Astrocyte (in vitro differentiated cells and primary cell): ENCODE measurements at places on chromosomes 4 and X.
A peak's percentile ranks its signal among the peaks of the same experiment; 100 is the strongest.

GRCh38 chrX:16665089-16665488, 15.1 kb downstream of the S100G start:
- peak; percentile 53 for DNase-seq

DNA sequence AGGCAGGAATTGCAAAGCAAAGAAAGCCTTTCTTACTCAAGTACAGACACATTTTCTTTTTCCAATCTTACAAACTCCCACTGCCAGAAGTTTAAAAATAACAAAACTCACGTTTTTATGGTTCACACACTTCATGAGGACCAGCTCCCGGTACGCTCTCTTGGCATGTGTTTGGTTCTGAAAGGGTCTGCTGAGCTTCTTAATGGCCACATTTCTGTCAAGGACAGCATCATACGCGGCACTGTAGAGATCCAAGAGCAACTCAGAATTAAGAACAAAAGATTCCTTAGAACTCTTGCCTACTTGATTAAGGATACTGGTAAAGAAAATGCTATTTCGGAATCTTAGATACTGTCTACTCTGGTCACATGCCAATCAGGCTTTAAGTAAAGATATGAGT, 252.7 kb downstream of the MAPK10 start:
- DNase-seq, result no peak

- DNase-seq, result no peak
Observed at GRCh38 chrX:15761564-15762191, 23.6 kb downstream of the CA5B start.

- no peak for DNase-seq
Observed at GRCh38 chr4:25954293-25954904, 40.4 kb downstream of the SMIM20 start.

- DNase-seq, result no peak
Observed at GRCh38 chrX:48818866-48819265, 7.4 kb upstream of the ERAS start.

- peak; percentile 12 for DNase-seq
Observed at GRCh38 chr4:146095091-146095690, 80.3 kb upstream of the LSM6 start.

DNA sequence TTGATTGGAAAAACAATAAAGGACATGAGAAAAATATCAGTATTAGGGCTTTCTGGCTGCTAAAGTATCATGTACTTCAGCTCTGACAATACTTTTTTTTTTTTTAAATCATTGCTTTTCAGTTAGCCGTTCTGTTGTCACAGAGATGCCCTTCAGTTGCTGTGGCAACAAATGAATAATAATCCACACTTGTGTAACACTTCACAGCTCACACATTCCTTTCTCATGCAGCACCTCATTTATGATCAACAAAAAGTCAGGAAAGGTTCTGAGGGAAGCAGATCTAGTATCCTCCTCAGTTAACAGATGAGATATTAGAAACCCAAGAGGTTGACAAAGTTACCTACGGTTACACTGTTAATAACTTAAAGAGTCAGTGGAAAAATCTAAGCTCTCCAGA, 444.2 kb upstream of the SLIT2 start:
- peak; percentile 77 for DNase-seq

DNA sequence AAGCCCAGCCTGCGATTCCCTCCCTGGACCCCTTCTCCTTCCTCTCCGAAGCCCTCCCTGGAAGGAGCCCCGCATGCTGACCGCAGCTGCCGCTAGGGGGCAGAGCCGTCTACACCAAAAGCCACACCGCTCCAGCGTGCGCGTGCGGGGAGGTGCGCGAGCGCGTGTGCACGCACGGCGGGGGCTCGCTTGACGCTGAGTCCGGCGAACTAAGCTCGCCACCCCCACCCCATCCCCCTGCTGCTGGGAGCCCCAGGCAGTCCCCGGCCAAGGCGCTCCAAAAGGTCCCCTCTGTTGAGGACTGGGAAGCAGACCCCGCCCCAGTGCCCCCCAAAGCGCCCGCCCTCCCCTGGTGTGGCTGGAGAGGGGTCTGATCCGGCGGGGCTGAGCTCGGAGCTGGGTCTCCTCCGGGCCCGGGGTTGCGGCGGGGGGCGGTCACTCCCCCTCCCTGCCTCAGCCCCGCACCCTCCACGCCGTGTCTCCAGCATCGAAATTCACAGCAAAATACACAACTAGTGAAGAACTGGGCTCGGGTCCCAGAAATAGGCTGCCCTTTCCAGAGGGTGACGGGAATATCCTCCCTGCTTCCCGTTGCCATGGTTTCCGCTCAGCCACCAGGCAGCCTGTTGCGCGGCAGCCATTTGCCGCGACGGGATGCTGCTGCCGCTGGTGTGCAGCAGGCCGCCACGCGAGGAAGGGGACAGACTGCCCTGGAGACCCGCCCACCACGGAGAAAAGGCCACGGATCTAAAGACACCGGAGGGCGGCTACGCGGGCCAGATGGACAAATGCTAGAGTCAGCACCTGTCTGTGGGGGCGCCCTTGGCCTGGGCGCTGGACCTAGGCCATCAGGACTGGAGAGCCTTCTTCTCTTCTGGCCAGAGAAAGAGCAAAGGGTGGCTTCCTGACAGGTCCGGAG, 11.2 kb upstream of the CCNQ start:
- DNase-seq, result peak; percentile 27

- DNase-seq, result peak; percentile 79
Observed at GRCh38 chr4:76802236-76803021, 95.5 kb downstream of the SOWAHB start.

GRCh38 chrX:151902813-151903591, 9.7 kb upstream of the MAGEA4 start:
- DNase-seq, result peak; percentile 88

GRCh38 chrX:499870-500364, 113.2 kb upstream of the PPP2R3B start:
- no peak for DNase-seq

- peak; percentile 40 for DNase-seq
Observed at GRCh38 chr4:76504613-76505465, 69.8 kb downstream of the SHROOM3 start.

GRCh38 chr4:5144384-5144783, 93.1 kb downstream of the STK32B start:
- no peak for DNase-seq

- no peak for DNase-seq
Observed at GRCh38 chr4:116882503-116882902, 202.9 kb downstream of the TRAM1L1 start.

- DNase-seq, result peak; percentile 87
Observed at GRCh38 chr4:179145746-179146525, 1703.7 kb upstream of the AGA start.

DNA sequence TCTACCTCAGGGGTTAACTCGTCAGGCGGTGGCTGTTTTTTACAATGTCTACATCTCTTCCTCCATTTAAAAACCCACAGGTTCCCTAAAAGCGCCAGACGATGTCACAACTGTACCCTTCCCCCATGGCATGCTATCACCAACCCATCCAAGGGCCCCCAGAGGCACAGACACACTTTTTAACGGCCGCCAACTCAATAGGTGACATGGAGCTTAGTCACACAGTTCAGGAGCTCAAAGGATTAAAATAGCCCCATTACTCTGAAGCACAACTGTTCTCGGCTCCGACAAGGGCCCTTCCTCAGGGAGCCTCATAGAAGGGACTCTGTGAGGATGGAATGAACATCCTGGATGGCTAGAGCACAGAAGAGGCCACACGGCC, 12.4 kb downstream of the SH3KBP1 start:
- DNase-seq, result peak; percentile 9

GRCh38 chr4:148059617-148060180, 327.8 kb downstream of the ARHGAP10 start:
- DNase-seq, result no peak

DNA sequence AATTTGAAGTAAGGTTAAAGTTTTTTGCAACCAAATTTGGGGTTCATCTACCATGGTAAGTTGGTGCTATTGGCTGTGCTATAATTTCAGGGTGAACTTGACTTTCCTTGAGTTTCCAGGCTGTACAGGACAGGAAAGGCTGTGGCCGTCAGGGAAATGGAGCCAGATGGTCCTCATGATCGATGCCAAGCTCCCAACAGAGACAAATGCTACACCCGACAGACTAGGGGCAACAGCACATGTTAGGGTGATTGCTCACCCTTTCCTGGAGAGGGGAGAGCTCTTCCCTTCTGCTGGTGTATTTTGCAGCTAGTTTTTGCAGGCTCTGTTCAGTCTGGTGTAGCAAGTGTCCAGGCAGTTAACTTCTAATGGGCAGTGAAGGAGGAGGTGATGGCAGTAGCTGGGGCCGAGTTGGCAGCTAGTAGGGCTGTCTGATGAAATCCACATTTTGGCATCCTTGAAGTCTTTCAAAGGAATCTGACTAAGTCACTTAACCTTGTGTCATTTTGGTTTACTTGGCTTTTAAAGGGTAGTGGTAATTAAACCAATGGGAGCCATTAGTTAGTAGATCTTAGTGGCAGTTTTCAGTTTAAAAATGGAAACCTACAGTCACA, 47.8 kb downstream of the GAB1 start:
- DNase-seq, result no peak

DNA sequence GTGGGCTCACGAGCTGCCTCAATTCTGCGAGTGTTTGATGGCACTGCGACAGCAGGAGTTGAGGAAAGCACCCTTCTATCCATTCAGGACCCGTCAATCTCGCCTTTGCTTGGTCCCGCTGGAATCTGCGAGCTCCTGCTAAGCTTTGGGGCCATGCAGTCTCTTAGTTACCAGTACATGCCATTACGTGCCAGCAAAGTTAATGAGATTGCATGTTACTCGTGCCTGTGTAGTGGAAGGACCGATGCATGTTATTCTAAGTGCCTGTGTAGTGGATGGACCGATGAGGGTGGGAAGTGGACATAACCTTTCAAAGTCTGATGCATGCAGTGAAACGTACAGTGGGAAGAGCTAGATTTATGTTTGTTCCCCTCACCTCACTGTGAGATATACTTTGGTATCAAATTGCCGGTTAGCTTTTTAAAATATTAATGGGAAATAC, 569 bp downstream of the RPS3A start:
- peak; percentile 39 for DNase-seq

GRCh38 chr4:71872767-71873415, 89.0 kb upstream of the GC start:
- no peak for DNase-seq

- peak; percentile 61 for DNase-seq
Observed at GRCh38 chr4:149708513-149709130, 107.0 kb downstream of the IQCM start.

DNA sequence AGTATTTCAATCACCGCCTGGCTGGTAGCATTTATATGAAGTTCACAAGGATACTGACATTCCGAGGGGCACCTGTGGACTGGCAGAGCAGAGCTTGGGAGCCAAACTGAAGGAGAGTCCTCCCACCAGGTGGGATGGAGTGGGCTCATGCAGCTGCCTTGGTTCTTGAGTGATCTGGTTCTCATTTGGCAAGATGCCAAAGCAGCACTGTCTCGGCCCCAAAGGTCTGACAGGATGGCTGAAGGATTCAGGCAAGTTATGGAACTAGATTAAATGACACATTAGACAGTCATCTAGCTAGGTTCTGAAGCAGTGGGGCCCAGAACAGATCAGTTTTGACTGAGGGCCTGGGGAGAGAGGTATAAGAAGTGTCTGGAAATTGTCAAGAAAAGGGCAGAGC, 3.2 kb downstream of the FGF16 start:
- no peak for DNase-seq

DNA sequence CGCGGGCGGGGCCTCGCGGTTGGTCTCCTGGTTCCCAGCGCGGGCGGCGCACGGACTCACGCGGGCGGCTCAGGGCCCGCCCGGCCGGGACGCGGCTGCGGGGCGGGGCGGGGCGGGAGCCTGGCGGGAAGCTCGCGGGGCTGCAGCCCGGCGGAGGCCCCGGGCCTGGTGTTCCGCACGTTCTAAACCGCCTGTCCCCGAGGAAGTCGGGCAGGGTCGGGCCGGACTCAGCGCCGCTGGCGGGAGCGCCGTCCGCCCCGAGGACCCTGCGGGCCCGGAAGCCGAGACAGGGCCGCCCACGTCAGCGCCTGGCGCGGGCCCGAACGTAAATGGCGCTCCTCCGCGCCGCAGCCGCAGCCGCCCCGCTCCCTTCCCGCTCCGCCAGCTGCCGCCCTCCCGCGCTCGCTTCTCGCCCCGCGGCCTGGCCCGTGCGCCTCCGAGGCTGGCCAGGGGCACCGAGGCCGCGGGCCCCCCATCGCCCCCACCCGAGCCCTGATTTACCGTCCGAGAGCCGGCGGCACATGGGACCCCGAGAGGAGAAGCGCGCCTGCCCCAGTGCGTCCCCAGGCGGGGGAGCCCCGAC, 309 bp upstream of the CTBP1 start:
- DNase-seq, result peak; percentile 76

- no peak for DNase-seq
Observed at GRCh38 chr4:159867673-159868072, 764.8 kb downstream of the RAPGEF2 start.

GRCh38 chr4:179353786-179354185, 1911.5 kb upstream of the AGA start:
- DNase-seq, result peak; percentile 42

- no peak for DNase-seq
Observed at GRCh38 chr4:155190099-155190498, 18.3 kb upstream of the NPY2R start.

- DNase-seq, result no peak
Observed at GRCh38 chr4:17500574-17500973, 11.3 kb downstream of the QDPR start.

- DNase-seq, result peak; percentile 80
Observed at GRCh38 chr4:125187226-125188176, 127.3 kb upstream of the FAT4 start.

DNA sequence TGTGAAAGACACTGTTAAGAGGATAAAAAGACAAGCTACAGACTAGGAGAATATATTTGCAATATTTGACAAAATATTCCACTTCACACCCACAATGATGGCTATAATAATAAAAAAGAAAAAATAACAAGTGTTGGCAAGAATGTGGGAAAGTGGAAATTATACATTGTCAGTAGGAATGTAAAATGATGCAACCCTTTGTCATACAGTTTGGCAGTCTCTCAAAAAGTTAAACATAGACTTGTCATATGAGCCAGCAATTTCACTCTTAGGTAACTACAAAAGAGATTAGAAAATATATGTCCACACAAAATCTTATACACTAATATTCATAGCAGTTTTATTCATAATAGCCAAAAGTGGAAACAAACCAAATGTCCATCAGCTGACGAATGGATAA, 5.2 kb upstream of the RADX start:
- DNase-seq, result no peak

DNA sequence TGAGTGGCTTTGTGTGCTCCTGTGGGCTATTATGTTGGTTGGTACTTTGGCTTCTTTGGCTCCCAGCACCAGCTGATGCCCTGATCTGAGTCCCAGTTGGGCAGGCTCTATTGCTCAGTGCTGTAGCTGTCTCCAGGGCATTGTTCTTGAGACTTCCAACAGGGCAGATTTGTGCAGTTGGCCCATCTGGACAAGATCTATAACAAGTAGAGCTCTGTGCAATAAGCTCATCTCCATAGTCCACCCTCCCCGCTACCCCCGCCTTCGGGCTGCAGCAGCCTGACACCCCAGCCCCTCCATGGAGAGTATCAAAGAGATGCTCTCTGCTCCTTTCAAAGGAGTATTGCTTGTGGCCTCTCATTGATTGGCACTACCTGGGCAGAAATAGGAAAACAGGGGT, 5.8 kb upstream of the TMEM31 start:
- no peak for DNase-seq

DNA sequence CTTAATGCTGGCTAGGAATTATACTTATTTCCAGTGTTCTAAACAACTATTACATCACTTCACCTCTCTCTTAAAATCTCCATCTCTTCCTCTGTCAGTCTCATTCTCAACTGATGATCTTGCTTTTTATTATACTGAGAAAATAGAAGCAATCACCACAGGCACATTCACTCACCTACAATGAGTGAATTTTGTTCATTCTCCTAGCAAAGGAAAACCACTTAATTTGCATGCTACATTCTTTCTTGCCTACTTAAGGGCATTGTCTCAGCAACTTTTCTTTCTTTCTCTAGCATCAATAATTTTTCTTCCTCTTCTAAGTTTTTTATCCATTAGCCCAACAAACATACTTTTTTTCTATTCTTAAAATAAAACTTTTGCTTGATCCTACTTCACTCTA, 21.1 kb upstream of the USP38 start:
- DNase-seq, result no peak
